ENCODE measurements at places on chromosomes 2 and 18.

DNA sequence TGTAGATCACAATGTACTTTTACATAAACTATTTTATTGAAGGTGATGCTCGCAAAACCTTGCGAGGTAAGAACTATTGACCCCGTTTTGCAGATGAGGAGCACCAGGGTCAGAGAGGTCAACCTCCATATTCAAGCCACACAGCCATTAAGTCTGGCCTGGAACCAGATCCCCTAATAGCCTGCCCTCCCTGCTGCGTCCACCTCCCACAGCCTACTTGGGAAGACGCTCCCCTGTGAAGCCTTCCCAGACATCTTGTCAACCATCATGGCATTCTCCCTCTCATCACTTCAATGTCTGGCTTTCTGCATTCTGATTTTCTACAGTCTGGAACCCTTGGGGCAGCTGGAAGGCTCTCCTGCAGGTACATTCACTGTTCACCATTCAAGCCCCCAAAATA is 101.0 kb downstream of the TTC32 start:
- no peak for DNase-seq

DNA sequence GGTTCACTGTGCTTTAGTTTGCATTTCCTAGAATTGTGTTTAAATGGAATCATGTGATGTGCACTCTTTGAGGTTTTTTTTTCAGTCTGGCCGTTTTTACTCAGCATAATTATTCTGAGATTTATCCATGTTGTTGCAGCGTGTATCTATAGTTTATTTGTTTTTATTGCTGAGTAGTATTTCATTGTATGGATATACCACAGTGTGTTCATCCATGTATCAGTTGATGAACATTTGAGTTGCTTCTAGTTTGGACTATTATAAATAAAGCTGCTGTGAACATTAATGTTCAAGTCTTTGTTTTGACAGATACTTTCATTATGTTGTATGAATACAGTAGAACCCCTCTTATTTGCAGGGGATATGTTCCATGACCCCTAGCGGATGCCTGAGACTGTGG is 39.1 kb downstream of the TRAF3IP1 start:
- no peak for DNase-seq

- DNase-seq = no peak
Measured at GRCh38 chr2:183892315-183892941, 705.9 kb upstream of the ZNF804A start.

DNA sequence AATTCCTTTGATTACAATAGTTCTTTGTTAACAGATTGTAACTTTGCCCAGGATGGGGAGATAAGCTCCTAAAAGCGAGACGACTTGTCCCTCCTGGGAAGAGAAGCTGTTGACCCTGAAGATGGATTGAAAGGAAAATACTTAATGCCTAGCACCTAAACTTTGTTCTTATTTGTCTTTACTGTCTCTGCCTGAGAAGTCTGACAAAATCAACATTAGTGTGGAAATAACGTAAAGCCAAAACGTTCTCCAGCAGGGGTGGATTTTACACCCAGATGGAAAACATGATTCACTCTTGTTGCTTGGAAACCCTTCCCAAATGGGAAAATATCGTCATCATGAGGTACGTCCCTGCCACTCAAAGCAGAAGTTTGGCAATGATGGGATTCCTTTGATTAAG is 450.1 kb downstream of the SLC4A3 start:
- no peak for DNase-seq

- DNase-seq = no peak
Measured at GRCh38 chr2:2735041-2735440, 404.0 kb upstream of the MYT1L start.

GRCh38 chr2:26352892-26353291 is 6.3 kb upstream of the ADGRF3 start:
- DNase-seq = no peak

Measured in osteocyte (in vitro differentiated cells).